ENCODE measurements at places on chromosomes 11 and 22.

- DNase-seq = peak; percentile 29
Observed at GRCh38 chr22:46180370-46181137, 30.2 kb downstream of the PPARA start.

GRCh38 chr11:57277845-57278720, 41.0 kb upstream of the APLNR start:
- DNase-seq = peak; percentile 67

- DNase-seq = peak; percentile 70
Observed at GRCh38 chr22:27804470-27805297, 3.1 kb upstream of the MN1 start.

- no peak for DNase-seq
Observed at GRCh38 chr11:94125407-94126115, 3.1 kb upstream of the PANX1 start.

- DNase-seq = no peak
Observed at GRCh38 chr11:108025387-108026080, 16.8 kb downstream of the CUL5 start.

DNA sequence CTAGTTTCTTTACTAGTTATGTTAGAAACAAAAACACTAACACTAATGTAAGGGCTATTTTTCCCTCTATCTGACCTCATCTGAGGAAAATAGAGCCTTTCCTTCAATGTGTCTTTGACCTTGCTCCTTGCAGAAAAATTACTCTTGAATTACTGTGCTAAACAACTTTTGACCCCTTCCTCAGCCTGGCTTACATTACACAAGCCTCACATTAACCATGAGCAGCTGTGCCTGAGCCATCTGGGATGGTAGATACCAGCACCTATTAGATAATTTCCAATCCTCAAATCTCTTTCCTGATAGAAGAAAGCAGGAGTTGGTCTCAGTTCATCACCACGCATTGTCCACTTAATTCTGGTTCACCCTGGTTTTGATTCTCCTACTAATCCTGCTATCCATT, 134.4 kb upstream of the NCAM1 start:
- no peak for DNase-seq

DNA sequence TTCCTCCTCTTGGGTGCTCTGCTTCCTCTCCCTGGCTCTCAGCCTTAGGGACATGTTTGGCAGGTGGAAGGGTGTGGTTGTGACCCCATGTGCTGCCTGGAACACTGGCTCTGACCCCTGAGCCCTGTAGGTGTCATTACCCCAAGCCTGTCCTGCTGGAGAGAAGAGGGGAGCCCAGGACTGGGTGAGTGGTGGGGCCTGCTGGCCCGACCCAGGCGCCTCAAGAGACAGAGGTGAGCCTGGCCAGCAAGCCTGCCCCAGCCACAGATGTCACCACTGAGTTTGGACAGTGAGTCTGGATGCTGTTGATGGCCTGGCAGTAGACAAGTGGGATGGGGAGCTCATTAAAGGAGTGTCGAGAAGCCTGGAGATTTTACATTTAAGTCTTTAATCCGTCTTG, 1112.2 kb downstream of the BRD1 start:
- DNase-seq = no peak

GRCh38 chr11:88039476-88040147, 135.6 kb downstream of the RAB38 start:
- DNase-seq = no peak

DNA sequence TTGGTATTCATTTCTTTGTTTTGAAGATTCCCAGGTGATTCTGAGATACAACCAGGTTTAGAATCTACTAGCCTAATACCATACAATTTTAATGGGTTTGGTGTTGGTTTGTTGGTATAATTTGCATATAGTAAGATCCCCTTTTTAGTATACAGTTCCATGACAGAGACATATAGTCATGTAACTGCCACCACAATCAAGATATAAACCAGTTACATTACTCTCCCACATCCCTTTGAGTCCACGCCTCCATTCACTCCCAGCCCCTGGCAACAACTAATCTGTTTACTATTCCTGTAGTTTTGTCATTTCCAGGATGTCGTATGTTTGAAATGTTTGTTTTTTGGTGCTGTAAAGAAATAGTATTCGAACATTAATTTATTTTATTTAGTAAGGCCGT, 4.3 kb downstream of the ASRGL1 start:
- no peak for DNase-seq

DNA sequence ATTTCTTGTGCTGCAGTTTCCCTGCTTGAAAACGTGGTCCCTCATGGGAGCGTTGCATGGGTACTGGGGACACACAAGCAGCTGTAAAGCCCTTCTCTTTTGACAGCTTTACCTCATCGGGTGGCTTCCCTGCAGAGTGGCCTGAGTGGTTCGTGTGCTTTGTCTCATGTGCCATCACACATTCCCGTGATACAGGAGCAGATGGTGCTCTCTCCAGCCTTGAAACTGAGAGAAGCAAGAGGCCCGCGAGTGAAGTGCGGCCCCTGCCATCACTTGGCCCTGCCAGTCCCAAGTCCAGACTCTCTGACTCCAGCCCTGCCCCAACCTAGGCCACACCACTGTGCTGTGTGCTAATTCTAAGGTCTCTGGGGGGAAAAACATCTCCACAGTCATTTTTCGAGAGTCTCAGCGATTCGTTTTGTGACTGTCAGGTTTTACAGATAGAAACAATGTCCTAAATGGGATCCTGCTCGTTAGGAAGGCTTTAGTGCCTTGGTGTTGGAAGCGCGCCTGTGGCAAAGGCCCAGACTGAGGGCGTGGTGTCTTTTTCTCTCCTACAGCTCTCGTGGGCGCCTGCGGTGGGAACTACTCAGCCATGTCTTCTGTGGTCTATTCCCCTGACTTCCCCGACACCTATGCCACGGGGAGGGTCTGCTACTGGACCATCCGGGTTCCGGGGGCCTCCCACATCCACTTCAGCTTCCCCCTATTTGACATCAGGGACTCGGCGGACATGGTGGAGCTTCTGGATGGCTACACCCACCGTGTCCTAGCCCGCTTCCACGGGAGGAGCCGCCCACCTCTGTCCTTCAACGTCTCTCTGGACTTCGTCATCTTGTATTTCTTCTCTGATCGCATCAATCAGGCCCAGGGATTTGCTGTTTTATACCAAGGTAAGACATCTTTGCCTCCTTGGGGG, 64.2 kb downstream of the KREMEN1 start:
- DNase-seq = no peak

DNA sequence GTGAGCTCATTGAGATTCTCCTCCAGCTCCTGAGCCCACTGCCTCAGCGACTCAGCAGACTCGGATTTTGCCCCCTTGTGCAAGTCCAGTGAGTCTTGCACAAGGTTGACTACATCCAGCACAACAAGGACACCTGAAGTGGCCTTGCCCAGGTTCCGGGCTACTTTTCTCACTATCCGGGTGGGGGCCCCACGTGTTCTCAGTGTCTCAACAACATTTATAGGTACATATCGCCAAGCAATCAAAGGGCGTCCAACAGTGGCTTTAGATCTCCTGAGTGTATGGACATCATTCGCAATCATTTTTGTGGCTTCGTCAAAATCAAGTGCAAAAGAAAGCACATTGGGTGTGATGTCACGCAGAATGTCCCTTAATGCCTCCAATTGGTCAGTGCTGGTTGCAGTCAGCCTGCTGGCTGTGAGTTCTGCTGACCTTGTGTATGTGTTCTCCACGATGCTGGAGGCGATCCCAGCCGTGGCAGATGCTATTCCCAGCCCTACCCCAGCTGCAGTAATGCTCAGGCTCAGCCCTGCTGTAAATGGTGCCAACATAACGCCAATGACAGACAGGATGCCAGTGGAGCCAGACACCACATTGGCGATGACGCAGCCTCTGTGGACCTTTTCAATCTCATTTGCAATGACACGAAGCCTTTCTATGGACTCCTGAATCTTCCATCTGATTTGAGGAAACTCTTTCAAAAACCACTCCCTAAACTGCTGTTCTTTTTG, 10.3 kb downstream of the APOL4 start:
- DNase-seq = no peak

- DNase-seq = peak; percentile 98
Observed at GRCh38 chr11:19116971-19117759, at the start of gene ZDHHC13. Gene ZDHHC13, plus strand, starts transcription at chr11:19117168. Its CDS starts 82 bp downstream, at chr11:19117250.

- no peak for DNase-seq
Observed at GRCh38 chr11:63599211-63600122, 14.8 kb downstream of the PLAAT3 start.

- DNase-seq = no peak
Observed at GRCh38 chr22:39287076-39287725, 32.2 kb downstream of the RPL3 start.

DNA sequence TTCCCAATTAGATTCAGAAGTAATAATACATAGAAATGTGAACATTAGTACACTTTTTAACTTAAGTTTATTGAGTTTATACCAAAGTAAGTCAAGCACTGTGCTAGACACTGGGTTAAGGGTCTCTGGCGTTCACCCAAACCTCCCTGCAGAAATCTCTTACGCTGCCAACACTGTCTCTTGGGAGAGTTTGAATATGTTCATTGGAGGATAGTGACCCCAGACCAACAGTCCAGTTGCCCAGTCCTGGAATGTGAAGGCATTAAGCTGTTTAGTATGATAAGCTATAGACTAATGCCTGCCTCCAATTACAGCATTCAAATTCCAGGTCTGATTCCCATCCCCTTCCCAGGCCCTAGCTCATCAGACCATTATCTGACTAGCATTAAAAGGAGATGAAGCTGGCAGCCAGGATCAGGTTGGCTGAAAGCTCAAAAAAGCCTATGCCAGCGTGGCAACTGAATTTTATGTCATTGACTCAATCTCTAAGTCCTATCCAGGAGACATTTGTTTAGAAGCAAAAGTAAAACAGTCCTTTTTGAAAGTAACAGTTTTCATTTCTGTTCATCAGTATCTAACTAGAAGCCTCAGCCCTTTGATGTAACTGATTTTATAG, 77.8 kb downstream of the SFI1 start:
- DNase-seq = no peak

GRCh38 chr11:6855971-6856541, 6.8 kb upstream of the OR10A2 start:
- no peak for DNase-seq

GRCh38 chr11:127950162-127950561, 637.2 kb downstream of the ETS1 start:
- no peak for DNase-seq

DNA sequence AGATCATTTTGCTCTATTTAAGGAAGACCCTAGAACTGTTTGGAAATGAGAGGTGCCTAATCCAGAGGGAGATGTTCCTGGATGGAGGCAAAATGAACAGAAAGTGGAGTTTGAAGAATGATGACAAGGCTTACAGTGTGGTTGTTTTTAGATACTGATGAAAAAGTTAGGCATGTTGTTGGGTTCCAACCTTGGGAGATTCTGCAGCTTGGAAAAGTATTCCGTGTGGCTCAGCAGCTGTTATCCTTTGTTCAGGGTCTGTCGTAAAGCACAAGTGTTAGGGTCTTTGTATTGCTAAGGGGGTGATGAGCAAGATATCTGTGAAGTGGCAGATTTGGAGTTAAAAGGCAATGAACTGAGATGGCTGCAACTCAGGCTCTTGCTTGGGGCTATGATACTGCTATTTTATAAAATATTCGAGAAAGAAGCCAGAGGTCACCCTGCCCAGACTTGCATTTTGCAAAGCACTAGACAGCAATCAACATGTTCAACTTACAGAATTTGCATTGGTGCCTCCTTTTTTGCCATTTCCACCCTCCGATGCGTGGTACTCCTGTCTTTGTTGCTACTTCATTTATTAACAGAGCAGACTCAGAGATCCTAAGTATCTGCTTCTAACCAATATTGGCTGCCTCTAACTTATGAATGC, 45.3 kb upstream of the POGLUT3 start:
- DNase-seq = no peak

GRCh38 chr11:91164452-91164822, 941.6 kb upstream of the CHORDC1 start:
- DNase-seq = no peak

GRCh38 chr22:46399251-46400024, 63.9 kb downstream of the TRMU start:
- no peak for DNase-seq

GRCh38 chr11:122345586-122345985, 229.6 kb upstream of the BLID start:
- DNase-seq = no peak

- no peak for DNase-seq
Observed at GRCh38 chr11:71249301-71249700, 3.1 kb downstream of the SHANK2 start.

GRCh38 chr22:46574993-46575910, 37.8 kb upstream of the CELSR1 start:
- DNase-seq = no peak

GRCh38 chr11:21921151-21921550, 271.7 kb upstream of the ANO5 start:
- no peak for DNase-seq

Measured in stimulated activated CD8-positive, alpha-beta memory T cell treated with anti-CD3 and anti-CD28 coated beads, Interleukin-4, amount 100 ng/mL, for 48 hours (primary cell).